Activated T-cell treated with anti-CD3 and anti-CD28 coated beads, Interleukin-2, amount 50 U/mL, for 48 hours (primary cell): ENCODE measurements at places on chromosomes 3 and 15.

DNA sequence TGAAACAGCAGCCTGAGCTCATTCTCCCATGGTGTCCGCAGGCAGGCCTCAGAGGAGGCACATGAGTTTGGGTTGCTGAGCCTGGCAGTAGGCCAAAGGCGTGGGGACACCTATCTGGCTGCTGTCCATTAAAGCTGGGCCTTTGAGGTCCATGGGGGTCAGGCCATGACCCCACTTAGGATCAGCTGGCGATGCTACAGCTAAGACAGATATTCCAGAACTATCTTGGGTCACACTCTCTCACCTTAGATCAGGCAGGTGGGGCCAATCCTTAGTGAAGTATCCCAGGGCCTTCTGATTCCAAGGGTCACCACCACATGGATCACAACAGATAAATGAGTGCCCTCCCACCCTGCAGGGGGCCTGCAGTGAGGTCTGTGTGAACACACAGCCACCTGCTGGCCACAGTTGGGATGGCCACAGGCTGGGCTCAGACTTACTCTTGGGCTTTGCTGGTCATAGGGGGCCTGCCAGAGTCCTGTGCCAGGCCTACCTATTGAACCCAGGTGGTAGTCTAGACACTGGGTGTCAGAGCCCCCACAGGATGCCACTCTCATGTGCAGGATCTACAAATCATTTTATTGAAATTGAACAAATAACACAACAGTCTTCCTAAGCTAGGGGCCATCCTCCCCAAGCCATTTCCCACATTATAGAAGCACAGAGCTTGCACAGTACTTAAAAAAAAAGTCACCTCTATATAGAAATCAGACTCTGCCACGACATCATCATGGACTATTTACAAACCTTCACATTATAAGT lies 2.0 kb upstream of the HYAL2 start:
- peak; percentile 81 for DNase-seq

DNA sequence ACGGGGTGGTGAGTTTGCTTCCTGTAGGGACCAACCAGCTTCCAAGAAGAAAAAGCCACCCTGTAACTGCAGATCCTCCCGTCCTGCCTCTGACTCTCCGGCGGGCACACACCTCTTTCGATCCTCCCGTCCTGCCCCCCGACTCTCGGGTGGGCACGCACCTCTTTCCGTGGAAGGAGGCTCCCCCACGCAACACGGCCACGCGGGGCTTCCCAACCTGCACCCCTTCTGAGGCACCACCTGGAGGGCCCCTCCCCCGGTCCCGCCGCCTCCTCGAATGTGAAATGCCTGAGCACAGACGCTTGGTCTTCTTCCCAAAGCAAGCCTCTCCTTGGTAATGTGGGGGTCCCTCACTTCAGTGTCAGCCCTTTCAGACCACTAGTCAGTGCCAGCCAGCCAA lies 7.3 kb downstream of the ADAMTS17 start:
- DNase-seq: no peak

- no peak for DNase-seq
Measured at GRCh38 chr15:60338810-60339209, 59.0 kb downstream of the ANXA2 start.

GRCh38 chr3:67686069-67686468 lies 31.7 kb upstream of the SUCLG2 start:
- no peak for DNase-seq

GRCh38 chr3:127964053-127964452 lies 49.0 kb downstream of the KBTBD12 start:
- no peak for DNase-seq

DNA sequence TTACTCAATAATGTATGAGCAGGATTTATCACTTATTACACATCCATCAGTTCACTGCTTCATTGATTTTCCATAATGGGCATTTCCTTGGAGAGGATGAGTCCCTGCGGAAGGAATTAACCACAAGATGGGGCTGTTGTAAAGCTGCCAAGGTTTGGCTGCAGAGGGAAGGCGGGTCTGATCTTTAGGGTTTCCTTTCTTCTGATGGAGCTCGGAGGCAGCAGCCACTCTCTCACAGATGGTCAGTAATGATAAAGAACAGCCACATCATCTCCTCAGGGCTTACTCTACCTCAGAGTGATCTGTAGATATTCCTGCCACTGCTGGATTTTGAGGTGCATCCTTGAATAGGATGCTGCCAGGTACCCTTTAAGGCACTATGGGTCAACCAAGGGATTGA lies 115.2 kb downstream of the USP13 start:
- no peak for DNase-seq

GRCh38 chr15:89017370-89018066 lies 70.7 kb upstream of the ABHD2 start:
- DNase-seq: peak; percentile 92

- DNase-seq: no peak
Measured at GRCh38 chr3:163766112-163766511, 1312.2 kb downstream of the SI start.

- DNase-seq: no peak
Measured at GRCh38 chr3:122251428-122251827, 68.0 kb downstream of the CASR start.

- DNase-seq: no peak
Measured at GRCh38 chr3:121817753-121818152, 17.1 kb downstream of the IQCB1 start.

DNA sequence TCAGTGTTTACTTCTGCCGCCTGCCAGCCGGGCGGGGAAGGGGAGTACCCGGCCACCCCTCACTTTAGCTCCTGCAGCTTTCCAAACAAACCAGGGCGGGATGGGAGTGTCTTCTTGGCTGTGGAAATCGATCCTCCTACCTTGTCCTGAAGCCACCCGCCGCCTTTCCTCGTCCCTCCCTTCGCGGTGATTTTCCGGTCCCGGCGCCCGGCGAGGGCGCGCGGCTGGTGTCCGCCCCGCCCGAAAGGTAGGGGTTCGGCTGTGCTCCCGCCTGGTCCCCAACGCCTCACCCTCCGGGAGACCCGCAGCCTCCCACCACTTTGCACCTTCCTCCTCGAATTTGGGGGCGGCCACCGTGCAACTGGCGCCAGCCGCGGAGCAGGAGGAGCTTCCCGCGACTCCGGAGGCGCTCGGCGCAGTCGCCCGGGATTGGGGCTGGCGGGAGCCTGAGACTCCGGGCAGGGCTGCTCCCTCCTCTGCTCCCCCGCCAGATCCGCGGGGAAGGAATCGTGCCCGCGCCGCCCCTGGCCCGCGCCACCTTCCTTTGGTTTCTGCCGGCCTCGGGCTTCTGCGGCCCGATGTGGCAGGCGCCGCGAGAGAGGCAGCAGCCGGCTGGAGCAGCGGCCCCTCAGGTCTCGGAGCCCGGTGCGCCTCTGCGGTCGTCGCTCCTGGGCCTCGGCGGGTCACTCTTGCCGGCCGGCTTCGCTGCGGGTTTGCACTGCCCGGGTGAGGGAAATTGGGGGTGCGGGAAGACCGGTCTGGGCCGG lies 30.7 kb upstream of the ST3GAL6 start:
- DNase-seq: peak; percentile 51

DNA sequence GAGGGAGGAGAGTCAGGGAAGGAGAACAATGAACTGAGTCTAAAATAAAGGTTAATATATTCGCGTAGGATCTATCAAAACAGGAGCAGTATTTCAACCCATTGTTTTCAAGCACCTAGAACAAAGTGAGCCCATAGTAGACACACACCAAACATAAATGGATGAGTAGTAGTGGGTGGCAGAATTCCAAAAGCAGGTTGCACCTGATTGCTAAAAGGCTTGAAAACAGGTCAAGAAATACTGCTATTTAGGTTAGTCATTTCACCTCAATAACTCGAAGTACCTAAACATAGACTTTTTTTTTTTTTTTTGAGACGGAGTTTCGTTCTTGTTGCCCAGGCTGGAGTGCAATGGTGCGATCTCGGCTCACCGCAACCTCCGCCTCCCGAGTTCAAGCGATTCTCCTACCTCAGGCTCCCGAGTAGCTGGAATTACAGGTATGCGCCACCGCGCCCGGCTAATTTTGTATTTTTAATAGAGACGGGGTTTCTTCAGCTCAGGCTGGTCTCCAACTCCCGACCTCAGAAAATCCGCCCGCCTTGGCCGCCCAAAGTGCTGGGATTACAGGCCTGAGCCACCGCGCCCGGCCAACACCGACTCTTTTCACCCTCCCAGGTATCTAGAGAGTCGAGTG lies 855 bp upstream of the ABHD5 start:
- no peak for DNase-seq

GRCh38 chr3:46218196-46218709 lies 10.1 kb upstream of the CCR1 start:
- DNase-seq: no peak

DNA sequence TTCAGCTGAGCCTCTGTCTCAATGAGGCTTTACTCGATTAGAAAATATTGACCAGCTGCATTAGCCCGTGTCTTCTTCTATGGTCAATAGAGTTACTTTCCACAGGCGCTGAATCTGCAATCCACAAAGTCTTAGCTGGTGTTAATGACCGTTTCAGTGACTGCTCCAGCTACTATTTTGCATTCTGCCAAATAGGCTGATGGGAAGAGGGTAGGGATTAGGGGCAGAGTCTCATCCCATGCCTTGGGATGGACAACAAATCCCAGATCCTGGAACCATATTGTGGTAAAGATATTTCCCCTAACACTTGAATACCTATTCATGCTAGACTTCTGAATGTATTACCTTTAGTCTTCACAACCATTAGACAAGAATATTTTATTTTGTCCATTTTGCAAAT lies 29.5 kb upstream of the MAGI1 start:
- DNase-seq: no peak

GRCh38 chr3:86168512-86168911 lies 822.4 kb downstream of the VGLL3 start:
- DNase-seq: no peak

- DNase-seq: no peak
Measured at GRCh38 chr3:42875325-42876151, at the start of gene CYP8B1. Gene CYP8B1 (minus strand): TSS chr3:42875879. CDS start chr3:42875816, 63 bp downstream.

DNA sequence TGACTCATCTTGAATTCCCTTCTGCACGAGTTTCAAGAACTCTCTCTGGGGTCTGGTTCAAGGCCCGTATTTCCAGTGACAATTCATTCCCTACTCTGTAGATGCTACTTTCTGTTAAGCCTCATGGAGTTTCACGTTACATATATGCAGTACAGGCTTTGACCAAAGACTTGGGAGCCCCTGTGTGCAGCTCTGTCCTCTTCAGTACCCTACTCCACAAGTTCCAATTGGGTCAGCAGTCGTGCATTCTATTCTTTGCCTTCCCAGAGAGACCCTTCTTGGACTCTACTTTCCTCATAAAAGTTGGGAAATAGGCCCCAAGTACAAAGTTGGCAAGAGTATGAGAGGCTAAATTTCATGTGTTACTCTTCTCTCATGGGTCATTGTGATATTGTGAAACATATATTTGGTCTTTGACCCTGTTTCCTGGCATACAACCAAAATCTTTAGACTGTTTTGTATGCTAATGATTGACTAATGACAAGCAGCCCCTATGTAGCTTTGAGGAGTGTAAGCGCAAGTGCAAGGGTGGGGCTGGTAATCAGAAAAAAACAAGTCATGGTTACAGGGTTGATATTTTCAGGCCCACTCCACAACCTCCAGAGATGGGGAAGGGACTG lies 15.0 kb upstream of the CCDC50 start:
- no peak for DNase-seq

- DNase-seq: no peak
Measured at GRCh38 chr3:126798521-126798920, 94.5 kb downstream of the CHCHD6 start.

DNA sequence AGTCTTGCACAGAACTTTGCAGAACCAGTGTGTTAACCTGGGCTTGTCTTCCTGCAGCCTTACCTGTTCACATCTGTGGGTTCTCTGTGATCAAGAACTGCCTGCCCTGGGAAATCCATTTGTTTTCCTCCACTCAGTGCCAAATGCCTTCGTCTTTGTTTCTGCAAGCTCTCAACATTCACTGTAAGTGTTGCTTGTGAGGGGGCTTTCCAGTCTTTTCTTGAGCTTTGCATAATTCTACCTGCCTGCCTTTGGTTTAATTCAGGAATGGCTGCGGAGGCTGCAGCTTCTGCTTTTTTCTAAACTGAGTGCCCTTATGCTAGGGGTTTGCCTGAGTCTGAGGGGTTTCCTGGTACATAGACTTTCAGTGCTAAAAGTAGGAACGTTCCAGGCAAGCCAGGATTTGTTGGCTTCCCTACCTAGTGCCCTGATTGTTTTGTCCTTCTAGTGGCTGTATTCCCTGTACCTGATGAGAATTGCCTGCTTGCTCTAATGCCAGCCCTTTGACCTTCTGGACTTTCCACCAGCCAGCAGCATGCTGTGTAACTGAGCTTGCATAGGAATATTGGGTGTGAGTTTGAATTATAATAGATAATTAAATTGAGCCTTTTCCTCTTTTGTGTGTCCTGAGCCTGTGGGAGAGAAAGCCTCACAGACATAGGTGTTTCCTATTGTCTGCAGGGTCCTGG lies 96.6 kb upstream of the CLSTN2 start:
- DNase-seq: no peak

GRCh38 chr3:157188391-157188790 lies 28.4 kb upstream of the CCNL1 start:
- DNase-seq: no peak
